ENCODE measurements at places on chromosomes 11 and 22.

DNA sequence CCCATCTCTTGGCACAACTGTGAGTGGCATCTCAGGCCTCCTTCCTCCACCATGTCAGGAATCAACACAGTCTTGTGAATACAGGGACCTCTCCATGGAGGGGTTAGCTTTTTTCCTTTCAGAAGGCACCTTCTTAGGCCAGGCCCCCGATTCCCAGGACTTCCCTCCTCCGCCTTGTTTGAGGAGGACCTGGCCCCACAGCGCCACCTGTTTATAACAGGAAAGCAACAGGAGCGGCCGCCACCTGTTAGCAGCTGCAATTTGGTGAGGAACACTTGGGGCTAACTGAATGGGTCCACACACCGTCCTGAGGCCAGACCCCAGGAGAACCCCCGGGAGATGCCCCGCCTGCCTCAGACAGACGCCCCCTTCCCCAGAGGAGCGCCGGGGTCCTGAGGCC lies 3.8 kb upstream of the PKP3 start:
- no peak for DNase-seq

DNA sequence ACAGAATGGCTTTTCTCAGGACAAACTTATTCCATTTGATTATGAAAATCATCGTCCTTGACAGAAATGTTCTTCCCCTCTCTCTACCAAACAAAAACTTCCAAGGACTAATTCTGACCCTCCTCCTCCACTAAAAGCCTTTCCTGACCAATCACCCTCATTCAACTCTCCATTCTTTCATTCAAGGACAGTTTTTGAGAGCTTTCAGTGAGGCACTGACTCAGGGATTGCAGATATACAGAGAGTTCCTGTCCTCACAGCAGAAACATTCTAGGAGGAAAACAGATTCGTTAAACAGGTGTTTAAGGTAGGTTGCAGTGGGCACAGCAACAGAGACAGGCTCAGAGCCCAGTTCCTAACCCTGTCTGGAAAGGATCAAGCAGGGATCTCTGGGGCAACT lies 41.5 kb downstream of the OR4D9 start:
- DNase-seq, result no peak

GRCh38 chr11:24422376-24422775 lies 74.5 kb upstream of the LUZP2 start:
- DNase-seq, result no peak

- no peak for DNase-seq
These were observed 41.0 kb downstream of the TIMP3 start for GRCh38 chr22:32842486-32842885.

DNA sequence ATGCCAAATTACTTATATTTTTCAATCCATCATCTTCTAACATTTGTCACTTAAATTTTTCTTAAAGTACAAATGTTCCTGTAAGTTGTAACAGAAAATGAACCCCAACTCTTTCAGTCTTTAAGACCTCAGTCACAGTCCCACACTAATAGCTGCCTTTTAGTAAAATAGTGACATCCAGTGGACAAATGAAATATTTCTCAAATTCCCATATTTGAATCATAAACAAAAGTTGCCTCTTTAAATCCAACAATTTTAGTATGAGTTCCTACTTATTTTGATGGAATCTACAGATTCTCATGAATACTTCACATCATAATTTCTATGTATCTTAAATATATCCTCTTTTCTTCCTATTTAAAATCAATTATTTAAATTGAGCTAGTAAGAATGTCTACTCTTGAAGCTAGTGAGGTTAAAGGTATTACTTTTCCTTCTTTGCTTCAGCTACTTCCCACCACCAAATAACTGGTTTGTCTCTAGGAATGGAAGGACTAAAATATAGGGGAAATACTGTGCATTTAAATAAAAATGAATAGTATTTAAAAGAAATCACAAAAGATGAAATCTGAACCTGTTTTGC lies 9.2 kb downstream of the LIN7C start:
- no peak for DNase-seq

DNA sequence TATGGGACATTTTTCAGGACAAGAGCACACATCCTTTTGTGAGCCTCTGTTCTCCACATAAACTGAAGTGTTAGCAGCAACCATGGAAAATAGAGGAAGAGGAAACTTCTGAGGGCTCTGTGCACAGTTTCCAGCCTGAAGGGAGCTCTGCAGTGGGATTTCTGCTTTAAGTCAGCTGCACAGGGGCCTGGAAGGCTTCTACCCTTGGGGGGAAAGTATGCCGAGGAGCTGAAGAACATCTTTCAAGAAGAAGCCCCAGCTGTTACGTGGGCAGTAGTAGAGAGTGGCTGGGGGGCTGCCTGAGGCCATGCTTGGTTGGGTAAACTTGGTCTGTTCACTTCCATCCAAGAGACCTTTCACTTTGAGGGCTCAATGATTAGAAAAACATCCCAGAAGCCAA lies 82.7 kb upstream of the EED start:
- DNase-seq, result no peak

GRCh38 chr22:36733271-36733670 lies 29.7 kb upstream of the CACNG2 start:
- DNase-seq, result no peak

DNA sequence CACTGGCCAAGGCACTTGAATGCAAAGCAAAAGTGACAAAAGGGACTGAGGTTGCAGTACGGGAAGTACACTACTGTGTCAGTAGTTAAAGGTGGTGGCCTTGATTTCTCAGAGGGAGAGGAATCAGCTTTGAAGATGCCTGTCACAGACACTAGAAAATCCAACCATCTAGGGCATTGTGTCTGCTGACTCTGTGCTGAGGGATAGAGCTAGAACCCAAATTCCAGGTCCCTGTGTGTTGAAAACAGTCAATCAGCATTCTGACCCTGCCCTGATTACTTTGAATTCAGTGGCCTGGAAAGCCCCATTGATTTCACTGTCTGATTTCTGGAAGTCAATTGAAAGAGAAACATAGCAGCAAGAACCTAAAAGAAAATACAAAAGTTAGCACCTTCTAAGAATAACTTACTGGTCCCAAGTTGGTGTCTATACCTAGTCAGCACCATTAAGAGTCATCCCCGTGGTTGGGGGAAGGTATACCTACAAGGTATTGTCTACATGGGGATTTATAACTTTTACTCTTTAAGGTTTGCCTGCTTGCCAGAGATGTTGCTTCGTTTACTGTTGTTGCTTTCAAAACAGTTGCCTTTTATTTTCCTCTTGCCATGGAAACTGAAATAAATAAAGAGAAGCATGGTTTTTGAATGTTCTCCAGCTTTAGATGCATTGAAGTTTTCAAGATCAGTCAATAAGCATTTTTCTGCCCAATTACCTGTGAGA lies 97.3 kb downstream of the PDHX start:
- no peak for DNase-seq

GRCh38 chr11:44606472-44606871 lies 41.0 kb downstream of the CD82 start:
- no peak for DNase-seq

GRCh38 chr11:128324531-128325141 lies 262.7 kb downstream of the ETS1 start:
- DNase-seq, result no peak

DNA sequence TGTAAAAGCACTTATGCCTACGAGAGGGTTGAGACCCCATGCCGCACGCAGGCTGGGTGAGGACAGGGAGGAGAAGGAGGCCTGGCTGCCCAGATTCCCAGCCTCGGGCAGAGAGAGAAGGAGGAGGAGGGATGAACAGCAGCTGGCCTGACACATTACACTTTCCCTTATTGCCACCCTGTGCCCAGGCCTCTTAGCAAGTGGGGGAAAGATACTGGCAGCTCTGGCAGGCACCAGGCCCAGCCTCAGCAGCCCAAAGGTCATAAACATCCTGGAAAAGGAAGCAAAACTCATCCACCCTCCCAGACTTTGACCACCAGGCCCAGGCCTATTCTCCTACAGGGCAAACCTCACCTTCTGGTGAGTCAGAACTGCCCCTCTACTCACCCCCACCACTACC lies 4.7 kb downstream of the PLAAT3 start:
- DNase-seq, result no peak

DNA sequence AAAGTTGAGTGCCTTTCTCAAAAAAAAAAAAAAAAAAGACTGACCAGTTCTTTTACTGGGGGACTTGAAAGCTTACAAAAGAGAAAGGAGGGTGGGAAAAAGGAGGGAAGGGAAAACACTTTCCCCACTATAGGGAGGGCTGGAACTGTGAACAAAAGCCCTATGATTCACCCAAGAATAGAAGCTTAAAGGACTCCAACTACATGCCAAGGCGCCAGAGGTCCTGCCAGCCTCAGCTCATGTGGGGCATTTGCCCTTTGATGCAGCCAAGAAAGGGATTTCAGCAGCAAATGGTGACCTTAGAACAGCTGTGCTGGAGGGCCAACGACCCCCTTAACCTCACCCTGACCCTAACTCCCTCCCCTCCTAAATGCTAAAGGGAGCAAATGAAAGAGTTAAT lies 160.0 kb downstream of the NTM start:
- no peak for DNase-seq

- no peak for DNase-seq
These were observed 37.8 kb upstream of the FZD4 start for GRCh38 chr11:86993031-86993430.

GRCh38 chr22:46504584-46504983 lies 32.8 kb downstream of the CELSR1 start:
- DNase-seq, result no peak

- DNase-seq, result no peak
These were observed 531 bp downstream of the DAGLA start for GRCh38 chr11:61680622-61681221.

DNA sequence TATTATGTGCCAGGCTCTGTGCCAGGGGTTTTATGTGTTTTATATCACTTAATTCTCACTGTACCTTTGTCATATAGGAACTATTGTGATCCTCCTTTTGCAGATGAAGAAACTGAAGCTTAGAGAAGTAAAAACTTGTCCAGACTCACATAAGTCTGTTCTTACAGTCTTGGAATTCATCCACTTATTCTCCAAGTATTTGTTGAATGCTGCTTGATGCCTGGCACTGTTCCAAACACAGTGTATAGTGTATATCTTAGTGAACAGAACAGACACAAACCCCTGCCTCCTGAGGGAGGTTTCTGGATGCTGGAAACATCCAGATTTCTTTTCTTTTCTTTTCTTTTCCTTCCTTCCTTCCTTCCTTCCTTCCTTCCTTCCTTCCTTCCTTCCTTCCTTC lies 29.0 kb upstream of the FGF3 start:
- no peak for DNase-seq

- no peak for DNase-seq
These were observed 16.3 kb downstream of the HTR3A start for GRCh38 chr11:113991170-113991569.

GRCh38 chr22:19903031-19903430 lies 38.5 kb upstream of the COMT start:
- DNase-seq, result no peak

DNA sequence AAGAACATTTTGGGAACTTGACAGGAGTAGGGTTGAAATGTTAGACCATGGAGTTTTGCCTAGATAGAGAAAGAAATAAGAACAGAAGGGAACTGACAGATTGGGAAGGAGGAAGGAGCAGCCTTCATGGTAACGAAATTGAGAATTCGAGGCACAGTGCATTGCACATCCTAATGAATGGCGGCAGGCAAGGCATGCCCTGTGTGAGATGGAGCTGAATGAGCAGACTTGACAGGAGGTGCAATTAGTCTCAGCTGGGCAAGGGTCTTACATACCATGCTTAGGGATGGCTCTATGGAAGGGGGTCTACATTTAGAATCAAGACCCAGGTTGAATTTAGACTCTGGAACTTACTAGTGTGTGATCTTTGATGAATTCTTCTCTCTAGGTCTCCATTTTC lies 25.0 kb upstream of the NTM start:
- no peak for DNase-seq

GRCh38 chr11:108037636-108038035 lies 28.9 kb downstream of the CUL5 start:
- DNase-seq, result no peak

DNA sequence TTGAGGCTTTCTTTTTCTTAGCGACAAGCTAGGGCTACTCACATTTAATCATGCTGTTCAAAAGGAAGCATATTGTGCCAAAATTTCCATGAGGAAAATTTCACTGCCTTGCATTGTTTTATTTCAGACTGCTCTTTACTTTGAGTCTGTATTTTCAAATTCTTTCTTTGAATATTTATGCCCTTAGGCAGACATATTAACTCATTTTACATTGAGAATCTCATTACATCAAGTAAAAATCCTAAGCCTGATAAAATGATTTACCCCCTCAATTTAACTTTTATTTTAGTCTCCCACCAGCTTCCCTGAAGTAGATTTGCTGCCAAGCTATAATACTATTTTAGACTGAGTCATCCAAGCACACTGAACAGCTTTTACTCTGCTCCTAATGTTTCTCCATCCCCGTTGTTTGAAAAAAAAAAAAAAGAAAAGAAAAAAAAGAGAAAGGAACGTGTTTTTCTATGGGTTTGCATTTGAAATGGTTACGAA lies 189.3 kb upstream of the MTMR2 start:
- peak; percentile 67 for DNase-seq

- no peak for DNase-seq
These were observed 185.0 kb downstream of the NELL1 start for GRCh38 chr11:20854215-20854955.

GRCh38 chr22:30575859-30576258 lies 1.4 kb upstream of the GAL3ST1 start:
- DNase-seq, result no peak

GRCh38 chr11:88619656-88620385 lies 282.3 kb upstream of the CTSC start:
- no peak for DNase-seq

GRCh38 chr22:26169315-26170111 lies at the start of gene SEZ6L:
Gene SEZ6L, plus strand, starts transcription at chr22:26169462. Its CDS starts 208 bp downstream, at chr22:26169670.
- peak; percentile 86 for DNase-seq
